ENCODE measurements at places on chromosomes 7 and 10.

DNA sequence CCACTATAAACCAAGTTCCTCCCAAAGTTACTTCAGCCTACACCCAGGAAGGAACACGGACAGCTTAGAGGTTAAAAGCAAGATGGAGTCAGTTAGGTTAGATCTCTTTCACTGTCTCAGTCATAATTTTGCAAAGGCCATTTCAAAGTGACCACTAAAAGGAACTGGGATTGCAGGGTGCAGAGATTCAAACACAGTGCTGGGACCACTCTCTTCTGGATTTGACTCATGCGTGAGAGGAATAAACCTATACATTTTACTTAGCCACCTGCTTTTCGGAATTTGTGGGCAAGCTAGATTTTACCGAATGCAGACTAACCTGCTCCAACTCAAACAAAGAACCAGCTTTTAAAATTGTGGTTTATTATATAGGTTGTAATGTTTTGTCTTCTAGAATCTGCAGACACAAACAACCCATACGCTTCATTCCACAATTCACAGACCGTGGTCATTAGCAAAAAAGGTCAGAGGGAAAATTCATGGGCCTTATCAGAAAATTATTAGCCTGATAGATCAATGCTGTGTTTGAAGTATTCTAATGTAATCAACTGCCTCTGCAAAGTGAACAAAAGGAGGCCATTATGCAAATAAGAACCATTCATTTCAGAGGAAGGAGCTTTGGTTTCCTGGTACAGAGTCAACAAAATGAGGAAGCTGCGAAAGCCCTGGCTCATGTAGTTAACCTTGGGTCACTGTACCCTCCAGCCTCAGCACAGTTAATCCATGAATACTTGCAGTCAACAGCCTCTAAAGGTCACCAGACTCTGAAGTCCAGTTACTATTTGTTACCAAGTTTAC is 342.7 kb upstream of the KLF6 start:
- no peak for DNase-seq

GRCh38 chr7:155858521-155859061 is 46.3 kb upstream of the SHH start:
- no peak for DNase-seq

DNA sequence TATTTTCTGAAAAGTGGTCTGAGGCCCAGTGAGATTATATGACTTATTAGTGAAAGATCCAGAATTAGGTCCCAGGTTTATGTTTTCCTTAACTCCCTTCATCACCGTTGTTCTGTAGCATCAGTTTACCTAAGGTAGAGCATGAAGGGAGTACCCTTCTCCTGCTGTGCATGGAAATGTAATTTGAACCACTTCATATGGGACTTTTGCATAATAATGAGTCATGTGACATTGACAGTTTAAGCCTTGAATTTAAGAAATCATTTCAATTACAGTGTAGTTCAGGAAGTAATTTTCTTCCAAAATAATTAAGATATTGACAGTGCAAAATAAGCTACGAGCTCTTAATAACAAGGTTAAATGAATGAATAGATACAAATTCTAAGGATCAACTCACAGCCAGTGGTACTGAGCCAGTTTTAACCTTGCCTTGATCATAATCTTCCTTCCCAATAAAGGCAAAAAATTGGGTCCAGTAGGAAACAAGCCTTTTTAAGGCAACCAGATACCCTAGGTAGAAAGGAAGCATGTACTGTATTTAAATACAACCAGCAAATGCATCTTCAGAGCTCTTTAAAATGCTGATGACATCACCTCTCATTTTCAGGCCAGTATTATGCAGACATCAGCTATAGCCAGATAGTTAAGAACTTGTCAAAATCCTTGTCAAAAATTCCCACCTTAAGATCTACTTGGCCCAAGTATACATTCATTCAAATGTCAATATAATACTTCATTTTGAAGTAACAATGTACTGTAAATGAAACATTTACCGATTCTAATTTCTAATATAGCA is 48.8 kb upstream of the DKK1 start:
- DNase-seq = no peak

GRCh38 chr7:81186691-81187090 is 267.8 kb upstream of the SEMA3C start:
- DNase-seq = no peak

DNA sequence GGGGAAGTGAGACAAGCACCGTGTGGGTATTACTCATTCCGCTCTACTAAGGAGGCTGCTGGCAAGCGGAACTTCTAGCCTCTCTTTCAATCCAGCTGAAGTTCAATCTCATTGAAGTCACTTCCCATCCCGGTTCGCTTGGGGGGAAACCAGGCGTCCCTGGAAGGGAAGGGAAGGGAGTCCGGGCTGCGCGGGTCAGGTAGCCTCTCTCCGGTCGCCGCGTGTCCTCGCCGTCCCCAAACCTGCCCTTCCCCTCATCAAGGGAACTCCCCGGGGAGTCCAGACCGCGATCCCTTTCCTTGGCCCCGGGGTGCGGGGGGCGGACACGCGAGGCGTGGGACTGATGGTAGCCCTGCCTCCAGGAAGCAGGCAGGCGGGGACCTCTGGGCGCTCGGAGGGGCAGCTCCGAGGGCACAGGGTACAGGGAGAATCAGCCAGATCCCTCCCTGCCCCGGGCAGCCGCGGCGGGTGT is 598 bp upstream of the ZEB1 start:
- DNase-seq = no peak

DNA sequence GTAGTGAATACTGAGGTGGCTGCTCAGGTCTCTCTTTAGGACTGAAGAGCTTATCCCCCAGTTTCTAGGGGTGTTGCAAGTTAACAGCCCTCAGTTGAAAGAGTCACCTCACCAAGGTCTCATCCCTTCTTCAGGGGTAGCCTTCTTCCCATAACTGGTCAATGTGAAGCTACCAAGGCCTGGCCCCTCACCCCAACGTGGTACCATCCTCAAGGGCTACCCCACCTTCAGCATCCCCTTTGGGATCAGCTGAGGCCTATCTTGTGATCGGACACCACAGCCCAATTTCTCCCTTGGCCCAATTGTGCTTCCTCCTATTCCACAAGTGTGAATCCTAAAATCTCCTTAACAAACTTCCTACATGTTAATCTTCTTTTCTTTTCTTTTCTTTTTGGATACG is 289.5 kb upstream of the MKLN1 start:
- no peak for DNase-seq

- DNase-seq = no peak
Measured at GRCh38 chr10:119896937-119897770, 4.6 kb downstream of the SEC23IP start.

GRCh38 chr10:110775020-110775375 is 96.7 kb upstream of the PDCD4 start:
- no peak for DNase-seq

DNA sequence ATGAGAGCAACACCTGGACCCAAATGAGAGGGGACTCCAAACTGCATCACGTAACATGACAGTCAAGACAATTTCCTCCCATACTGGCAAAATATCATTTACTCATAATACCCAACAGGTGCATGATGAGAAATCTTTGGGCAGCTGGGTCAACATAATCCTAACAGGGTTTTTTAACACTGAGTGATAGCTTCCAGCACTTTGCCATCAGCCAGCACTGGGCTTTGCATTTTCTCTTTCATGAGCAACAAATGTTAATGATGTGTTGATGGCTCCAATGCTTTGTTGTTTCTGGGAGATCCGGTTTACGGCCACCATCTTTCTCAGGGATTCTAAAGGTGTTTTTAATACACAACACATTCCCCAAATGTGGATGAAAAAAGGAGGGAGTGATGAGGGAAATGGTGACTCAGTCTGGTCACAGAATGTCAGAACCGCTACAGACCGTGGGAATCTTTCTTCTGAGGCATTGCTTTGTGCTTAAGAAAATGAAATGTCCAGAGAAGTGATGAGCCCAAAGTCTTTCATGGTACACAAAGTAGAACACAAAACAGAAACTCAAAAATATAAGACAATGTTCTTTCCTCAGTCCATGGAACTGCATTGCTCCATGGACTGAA is 705.7 kb upstream of the IGFBP3 start:
- DNase-seq = peak; percentile 24

- DNase-seq = no peak
Measured at GRCh38 chr7:16465469-16466361, at the start of gene SOSTDC1. TSS of gene SOSTDC1 (minus strand) at chr7:16465738. CDS start at chr7:16465668, 70 bp downstream.

DNA sequence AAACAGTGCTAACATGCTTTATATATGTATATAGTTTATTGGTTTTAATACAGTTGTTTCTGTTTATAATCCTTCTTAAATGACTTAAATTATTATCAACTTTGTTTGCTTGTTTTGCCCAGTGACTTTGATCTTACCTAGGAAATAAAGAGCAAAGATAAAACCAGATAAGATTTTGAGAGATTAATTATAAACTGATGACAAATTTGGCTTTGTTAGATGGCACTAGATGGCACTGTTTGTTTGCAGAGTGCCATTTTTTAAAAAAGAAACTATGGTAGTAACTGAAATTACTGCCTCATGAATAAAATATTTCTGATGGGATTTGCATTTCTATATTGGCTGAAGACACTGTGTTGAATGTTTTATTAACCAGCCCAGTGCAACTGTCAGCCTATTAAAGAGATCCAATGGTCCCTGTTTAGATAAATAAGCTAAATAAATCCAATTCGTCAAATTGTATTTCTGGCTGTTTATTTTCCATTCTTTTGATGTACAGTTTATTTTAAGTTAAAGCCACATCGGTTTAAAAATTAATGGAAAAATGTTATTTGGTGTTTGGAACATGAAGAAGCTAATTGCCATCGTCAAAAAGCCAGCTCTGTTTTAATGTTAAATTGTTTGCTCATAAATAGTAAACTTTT is 28.7 kb downstream of the VTI1A start:
- DNase-seq = no peak

DNA sequence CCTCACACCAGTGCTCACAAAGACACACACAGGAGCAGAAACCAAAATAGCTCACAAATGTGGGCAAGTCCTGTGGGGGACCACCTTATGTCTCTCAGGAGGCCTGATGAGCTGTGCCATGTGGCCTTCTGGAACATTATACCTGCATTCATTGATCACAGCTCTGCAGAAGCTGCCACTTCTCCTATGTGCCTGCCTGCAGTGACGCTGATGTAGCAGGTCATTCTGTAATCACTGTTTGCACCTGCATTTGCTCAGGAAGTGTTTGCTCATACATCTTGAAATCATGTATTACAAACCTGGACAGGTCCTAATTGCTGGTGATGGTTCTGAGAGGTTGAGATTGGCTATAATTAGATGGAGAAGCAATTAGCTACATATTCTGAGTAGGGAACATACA is 310.2 kb downstream of the AUTS2 start:
- no peak for DNase-seq

- no peak for DNase-seq
Measured at GRCh38 chr10:132752961-132753360, 33.0 kb downstream of the NKX6-2 start.

- DNase-seq = no peak
Measured at GRCh38 chr10:71625445-71626175, 94.0 kb downstream of the C10orf105 start.

DNA sequence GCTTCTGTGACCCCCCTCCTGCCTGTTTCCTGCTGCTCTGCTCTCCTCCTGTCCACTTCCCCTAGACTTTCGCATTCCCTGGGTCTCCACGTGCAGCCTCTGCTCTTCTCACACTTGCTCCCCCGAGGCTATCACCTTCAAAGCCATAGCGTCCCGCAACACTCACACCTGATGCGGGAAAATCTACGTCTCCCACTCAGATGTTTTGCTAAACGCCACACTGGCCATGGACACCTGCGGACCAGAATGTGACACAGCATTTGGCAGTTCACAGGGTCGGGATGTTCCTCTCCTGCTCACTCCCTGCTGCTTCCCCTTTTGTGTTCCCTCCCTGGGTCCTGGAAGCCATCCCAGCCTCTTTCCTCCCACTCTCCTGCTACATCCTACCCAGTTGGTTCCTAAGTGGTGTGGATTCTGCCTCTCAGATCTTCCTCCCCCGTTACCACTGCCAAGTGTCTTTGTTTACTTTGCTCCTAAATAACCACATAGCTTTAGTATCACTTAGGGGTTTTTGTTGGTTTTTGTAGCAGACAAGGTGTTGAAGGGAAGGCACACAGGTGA is 33.7 kb upstream of the RBM33 start:
- no peak for DNase-seq

- DNase-seq = no peak
Measured at GRCh38 chr7:14389595-14389994, 400.1 kb upstream of the ETV1 start.

DNA sequence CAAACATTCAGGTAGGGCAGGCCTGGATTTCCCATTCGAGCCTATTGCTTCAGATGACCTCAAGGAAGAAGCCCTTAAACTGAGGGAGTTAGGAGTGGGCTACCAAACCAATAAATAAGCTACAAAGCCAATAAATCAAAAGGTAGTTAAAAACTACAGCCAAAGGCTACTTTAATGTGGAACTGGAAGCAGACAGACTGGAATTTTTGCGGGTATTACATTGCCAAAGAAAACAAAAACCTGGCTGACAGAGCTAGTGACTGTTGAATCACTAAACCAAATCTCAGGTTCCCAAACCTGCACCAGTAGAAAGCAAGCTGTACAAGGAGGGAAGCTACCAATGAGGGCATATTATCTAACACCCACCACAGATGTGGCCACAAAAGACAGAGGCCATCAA is 315.6 kb downstream of the GRM8 start:
- DNase-seq = no peak

DNA sequence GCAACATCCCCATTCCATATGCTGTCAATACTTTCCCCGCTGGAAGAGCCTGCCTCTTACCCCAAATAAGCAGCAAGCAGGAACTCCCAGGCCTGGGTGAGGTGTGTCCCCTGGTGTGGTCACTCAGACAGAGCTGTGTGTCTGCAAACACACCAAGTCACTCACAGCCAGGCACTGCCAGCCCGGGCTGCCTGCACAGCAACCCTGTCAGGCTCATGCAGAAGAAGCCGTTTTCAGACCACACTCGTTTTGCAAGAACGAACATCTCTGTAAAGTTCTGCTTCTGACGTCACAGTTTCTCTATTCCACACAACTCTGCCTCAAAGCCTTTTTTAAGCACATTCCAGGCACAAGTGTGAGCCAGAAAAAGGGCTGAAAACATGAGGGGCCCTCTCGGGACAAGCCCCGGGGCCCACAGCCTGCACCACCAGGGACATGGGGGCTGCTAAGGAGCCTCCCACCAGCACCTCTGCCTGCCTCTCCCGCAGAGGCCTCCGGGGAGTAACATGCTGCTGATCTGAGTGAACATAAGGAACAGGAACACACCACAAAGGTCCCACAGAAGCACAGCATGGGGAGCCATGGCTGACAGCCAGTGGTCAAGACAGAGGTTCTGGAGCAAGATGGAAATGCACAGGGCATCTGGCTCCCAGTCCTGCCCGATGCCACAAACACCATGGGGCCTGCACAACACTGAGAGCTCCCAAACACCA is 11.4 kb downstream of the PTPRN2 start:
- DNase-seq = no peak

- no peak for DNase-seq
Measured at GRCh38 chr7:69176841-69177240, 421.4 kb upstream of the AUTS2 start.

DNA sequence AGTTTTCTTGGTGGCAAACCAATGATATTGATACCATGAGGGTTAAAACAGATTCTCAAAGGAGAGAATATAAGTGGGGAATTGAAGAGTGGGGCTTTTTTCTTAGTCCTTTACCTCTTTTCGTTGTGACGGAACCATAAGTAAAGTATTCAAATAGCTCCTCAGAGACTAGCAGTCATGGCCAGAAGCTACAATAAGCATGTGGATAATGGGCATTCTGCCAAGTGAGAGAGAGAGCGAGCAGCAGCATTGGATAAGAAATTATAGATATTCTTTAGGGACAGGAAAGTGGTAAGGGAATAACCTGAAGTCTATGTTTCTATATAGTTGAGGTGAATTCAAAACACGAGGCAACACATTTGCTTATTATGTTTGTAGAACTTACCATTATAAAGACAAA is 235.1 kb downstream of the SEMA3E start:
- no peak for DNase-seq

GRCh38 chr7:90474284-90475210 is 5.1 kb downstream of the PTTG1IP2 start:
- peak; percentile 61 for DNase-seq

Measured in HFF-Myc (cell line).